ENCODE measurements at places on chromosomes 5 and 9.

GRCh38 chr5:74179179-74179578 is 461.3 kb downstream of the ENC1 start:
- peak; percentile 65 for DNase-seq

DNA sequence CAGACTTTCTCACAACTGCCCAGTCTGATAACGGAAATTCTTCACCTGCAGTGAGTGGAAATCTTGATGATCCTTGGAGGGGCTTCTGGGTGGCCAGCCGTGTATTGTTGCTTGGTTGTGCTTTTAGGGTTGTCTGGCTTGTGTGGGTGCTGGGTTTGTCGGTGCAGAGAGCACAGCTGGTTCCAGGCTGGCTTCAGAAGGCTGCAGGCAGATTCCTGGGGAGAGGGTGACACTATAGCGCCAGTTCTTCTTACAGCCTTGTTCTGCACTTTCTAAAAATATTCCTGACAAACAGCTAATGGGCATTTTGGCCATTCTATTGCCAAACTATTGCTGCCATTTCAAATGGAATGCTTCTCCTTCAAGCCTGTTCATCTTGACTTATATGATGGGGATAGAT is 99.3 kb downstream of the PDZD2 start:
- no peak for DNase-seq

- no peak for DNase-seq
These were observed 71.4 kb downstream of the LRSAM1 start for GRCh38 chr9:127522727-127523126.

DNA sequence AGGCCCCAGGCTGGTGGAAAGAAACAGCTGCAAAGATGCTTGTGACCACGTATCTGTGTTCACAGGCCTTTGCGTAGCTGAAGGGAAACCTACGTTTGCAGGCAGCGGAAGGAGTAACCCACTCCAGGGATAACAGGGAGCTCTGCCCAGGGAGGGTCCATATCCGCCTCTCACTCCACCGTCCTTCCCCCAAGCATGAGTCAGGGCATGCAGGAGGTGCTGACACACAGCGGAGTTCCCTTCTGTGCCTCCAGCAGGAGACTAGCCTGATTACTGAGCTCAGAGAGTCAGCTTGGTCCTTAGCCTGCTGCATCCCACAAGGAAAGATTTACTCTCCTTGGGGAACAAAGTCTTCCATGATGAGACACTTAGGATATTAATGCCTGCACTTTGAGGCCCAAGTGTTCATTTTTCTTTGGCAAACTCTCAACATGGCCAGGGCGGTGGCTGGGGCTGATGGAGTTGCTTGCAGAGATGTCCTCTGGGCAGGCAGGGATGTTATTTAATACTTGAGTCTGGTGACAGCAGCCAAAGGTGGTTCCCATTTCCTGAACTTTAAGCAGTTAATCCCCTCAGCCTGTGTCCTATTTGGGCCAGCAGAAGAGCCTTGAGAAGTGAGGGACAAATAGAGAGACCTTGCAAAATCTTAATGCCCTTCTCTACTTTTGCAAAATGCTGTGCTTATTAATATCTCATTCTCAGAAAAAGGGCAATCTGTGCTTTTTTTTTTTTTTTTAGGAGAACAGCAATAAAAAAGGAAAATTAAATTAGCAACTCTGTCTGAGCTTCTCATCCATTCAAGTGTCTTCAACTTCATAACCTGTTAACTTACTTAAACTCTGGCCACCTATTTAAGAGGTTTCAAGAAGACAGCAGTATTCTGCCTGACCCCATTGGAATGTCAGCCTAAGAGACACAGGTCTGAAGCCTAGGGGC is 222.1 kb downstream of the HSPA4 start:
- no peak for DNase-seq

DNA sequence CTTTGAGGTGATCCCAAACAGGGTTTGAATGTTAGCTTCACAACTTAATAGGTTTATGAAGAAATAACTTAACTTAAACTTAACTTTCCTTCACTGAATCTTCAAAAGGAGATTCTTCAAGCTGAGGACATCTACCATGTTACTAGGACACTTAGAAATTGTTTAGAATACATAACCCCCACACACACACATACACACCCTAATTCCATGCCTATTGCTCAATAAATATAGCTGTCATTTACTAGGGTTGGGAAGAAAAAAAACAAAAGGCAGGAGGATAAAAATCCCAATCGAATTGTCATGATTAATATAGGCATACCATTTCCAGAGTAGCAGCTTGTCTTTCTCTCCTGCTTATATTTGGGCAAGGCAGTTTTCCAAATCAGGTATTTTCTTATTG is 68.3 kb downstream of the ALDH1A1 start:
- DNase-seq = no peak

DNA sequence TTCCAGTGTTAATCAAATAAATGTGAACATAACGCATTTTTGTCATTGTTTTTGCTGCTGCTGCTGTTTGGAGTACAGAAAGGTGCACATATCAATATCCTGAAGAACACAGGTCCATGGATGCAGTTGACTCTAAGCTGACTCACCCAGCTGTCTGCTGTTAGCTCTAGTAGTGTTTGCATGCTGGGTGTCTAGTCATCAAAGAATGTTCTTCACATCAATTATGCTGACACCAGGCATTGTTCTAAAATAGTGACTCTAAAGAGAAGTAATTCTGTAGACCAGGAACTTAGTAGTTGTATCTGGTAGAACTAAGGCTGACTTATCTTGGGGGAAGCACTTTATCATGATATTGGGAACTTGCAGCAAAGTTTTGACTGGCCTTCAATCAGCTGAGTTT is 55.7 kb upstream of the DPYSL3 start:
- no peak for DNase-seq

DNA sequence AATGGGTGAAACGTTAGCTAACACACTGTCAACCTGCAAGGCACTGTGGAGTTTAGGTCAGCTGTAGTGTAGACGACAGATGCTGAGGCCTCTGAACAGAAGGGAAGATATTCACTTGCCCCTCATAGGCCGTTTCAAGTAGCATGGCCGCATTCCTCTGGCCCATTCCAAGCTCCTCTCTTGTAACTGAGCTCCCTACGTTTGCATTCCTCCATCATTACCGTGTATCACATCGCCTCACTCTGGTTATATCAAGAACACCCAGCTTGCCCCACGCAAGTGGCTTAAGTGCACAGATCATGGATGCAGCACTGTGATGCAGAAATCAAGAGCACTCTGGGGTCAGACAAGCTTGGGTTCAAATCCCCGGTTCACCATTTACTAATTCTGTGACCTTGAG is 43.3 kb downstream of the PRELID2 start:
- no peak for DNase-seq
